ENCODE measurements at places on chromosomes 12 and 14.
A peak's percentile ranks its signal among the peaks of the same experiment; 100 is the strongest.

DNA sequence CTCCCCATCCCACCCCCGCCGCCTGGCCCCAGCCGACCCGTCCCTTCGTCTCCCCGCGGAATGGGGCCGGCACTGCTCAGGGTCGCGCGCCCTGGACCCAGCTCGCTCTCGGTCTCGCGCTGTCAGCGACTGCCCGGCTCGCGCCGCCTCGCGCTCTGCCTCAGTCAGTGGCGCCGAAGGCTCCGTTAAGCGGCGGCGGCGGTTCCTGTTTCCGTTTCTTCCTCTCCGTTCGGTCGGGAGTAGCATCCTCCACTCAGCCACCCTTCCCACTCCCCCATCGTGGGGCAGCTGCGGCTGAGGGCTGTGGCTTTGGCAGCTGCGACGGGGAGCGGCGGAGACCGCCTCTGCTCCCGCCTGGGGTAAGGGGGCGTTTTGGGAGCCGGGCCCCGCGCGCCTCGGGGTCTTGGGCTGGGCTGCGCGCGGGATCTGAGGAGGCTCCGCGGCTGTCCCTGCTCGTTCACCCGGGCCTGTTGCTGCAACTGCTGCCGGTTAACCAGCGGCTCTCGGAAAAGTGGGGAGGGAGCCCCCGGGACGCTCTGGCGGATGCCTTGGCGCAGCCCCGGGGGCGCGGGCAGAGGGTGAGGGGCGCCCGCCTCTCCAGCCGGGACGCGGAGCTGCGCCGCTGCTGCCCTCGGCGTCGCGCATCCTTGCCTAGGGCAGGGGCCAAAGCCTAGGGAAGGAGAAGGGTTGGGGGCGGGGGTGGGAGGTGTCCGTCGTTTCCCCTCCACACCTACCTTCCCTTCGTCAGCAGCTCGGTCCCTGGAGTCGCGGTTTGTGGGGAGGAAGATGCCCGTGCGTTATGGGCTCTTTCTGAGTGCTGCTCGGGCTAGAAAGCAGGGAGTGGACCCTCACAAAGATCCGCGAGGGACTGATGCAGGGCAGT is 567 bp downstream of the FUT8 start:
- no peak for DNase-seq

GRCh38 chr12:87728931-87729593 is 300.1 kb downstream of the C12orf50 start:
- peak; percentile 41 for DNase-seq

- DNase-seq: peak; percentile 10
These were observed 24.2 kb upstream of the YAF2 start for GRCh38 chr12:42262271-42262670.

DNA sequence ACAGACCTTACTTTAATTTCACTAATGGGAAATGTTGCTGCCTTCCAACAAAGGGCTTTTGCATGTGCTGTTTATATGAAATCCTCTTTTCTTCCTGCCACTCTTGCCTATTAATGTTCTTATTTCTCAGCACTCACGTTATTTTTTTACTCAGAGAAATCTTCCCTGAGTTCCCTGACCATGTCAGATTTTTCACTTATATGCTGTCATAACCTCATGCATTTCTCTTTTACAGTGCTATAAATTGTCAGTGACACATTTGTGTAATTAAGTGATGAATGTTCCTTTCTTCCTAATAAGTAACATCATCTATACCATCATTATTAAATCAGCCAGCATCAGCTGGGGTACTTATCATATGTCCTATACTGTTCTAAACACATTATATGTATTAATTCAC is 444.1 kb downstream of the DIO2 start:
- no peak for DNase-seq

GRCh38 chr12:107731366-107731765 is 29.6 kb downstream of the PRDM4 start:
- no peak for DNase-seq

DNA sequence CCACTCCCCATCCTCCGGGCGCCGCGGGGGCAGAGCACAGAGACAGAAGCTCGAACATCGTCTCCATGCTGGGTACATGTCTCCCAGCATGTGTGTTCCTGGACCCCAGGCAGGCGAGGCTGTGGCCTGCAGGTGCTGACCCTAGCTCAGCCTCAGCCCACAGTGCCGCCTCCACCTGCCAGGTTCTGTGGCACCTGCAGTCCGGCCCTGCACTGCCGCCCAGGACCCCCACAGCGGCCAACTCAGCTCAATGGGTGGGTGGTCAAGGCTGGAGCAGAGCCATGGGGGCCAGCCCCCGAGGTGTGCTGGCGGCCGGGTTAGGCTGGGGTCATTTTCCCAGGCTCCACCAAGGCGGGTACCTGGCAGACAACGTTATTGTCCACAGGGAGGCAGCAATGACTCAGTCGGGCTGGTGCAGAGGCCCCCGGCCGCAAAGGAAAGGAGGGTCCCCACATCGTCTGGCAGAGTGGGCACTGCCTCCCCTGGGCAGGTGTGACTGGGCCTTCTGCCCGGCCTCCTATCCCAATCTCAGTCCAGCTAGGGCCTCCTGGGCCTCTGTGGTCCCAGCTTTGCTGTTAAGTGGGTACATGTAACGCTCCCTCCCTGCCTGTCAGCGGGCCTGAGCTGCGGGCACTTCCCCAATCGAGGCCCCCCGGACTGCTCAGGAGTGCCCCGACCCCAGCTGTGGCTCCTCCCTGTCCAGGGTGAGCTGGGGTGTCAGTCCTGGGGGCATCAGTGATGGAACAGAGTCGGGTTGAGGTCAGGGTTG is 20.2 kb upstream of the NUDT14 start:
- no peak for DNase-seq

GRCh38 chr12:92493816-92494215 is 209.0 kb upstream of the PLEKHG7 start:
- DNase-seq: no peak

DNA sequence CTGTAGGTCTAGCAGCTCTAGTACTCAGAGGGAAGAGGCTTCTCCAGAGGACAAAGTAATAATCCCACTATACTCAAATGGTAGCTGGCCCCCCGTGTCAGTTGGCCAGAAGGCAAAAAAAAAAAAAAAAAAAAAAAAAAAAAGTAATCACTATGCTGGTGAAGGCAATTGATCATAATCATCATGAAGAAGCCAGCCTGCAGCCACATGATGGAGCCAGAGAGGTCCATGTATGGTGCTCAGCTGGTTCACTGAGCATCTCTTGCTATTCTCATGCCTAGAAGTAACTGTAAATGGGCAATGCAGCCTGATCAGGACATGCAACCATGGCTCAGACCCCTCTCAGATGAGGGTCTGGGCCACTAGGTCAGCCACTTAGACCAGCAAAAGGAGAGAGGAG is 378.8 kb downstream of the MED13L start:
- no peak for DNase-seq

DNA sequence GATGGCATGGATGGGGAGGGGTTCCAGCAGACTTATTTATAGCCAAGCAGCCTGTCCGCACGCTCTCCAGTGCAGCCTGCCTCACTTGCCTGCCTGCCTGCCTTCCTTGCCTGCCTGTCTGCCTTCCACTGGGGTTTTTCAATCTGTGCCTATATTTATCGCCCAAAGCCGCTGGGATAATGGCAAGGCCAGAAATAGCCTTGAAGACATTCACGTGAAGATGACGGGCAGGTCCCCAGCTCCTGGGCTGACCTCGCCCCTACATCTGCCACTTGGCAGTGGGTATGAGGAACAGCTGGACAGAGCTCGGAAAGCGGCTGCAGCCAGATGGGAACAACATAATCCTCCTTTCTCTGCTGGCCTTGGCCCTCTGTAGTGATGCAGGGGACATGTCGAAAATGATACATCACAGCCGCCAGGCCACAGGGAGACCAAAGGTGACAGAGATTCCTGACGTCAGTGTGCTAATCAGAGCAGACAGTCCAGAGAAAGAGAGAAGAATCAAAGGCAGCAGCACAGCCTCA is 53.3 kb downstream of the PITPNM2 start:
- DNase-seq: no peak

GRCh38 chr12:47408171-47408871 is 297.5 kb downstream of the RPAP3 start:
- DNase-seq: no peak

DNA sequence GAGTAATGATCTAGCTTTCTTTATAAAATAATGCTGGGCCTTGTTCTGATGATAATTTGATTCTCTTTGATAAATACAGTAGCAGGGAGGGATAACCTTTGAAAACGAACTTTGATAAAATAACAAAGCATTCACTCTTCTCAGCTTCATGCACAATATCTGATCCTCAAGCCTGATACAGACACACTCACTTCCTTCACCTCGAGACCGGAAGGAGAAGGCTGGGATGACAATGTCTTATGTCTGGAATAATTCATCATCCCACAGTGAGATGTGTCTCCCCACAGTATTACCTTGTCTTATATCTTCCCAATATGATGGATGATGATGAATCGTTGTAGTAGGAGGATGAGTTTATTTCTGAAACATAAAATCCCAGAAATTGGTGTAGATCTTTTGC is 15.5 kb upstream of the NR1H4 start:
- no peak for DNase-seq

GRCh38 chr12:104779134-104779533 is 179.0 kb downstream of the SLC41A2 start:
- no peak for DNase-seq

GRCh38 chr12:12714276-12715021 is 2.7 kb upstream of the CDKN1B start:
- no peak for DNase-seq
